Thymus (tissue), 14 donors: ENCODE measurements at places on chromosomes 5 and 9. TPM values are rescaled to one million over a fixed set of nuclear protein-coding genes. Genes with fewer than 3 reads are reported as not detected.
A peak's percentile ranks its signal among the peaks of the same experiment; 100 is the strongest.

Gene KCNV2
- polyA plus RNA-seq, result not detected

Gene MCCC2
- 23.5 TPM for polyA plus RNA-seq

GRCh38 chr9:116096046-116096445 lies 57.5 kb upstream of the PAPPA start:
- no peaks in the 10 kb centered on the region for H3K27me3 ChIP-seq
- H3K4me1 ChIP-seq, result no peaks in the 10 kb centered on the region
- H3K27ac ChIP-seq, result no peak overlapping the region
- DNase-seq, result no peak
- H3K36me3 ChIP-seq, result no peaks in the 10 kb centered on the region
- no peak overlapping the region for H3K4me3 ChIP-seq

DNA sequence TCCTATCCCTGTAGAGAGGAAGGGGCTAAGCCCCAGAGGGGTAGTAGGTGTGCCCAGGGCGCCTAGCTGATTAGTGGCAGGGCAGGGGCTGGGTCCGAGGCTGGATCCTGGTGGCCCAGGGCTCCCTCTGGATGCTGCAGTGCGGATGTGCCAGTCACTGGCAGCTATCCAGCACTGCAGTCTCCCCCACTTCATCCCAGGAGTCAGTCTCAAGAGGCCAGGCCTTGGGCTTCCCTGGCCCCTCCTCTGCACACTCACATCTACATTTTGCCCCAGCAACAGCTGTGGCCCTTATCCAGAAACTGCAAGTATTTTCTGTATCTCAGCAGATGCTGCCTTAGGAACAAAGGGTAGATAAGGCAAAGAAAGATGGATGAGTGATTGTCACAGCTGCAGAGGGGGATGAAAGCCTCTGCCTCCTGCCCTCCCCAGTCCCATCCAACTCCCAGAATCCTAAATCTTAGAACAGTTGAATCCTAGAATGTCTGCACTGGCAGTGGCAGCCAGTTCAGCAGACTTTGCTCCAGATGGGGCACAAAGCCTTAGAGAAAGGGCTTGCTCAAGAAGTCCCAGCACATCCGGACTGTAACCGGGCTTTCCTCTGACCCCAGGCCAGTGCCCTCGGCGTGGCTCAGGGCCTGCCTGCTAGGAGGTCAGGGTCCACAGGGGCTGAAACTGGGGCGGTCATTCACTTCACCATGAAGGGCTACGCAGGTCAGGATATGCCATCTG lies 1.6 kb downstream of the ANXA6 start:
- no peak for DNase-seq
- H3K36me3 ChIP-seq, result peaks cover 21% of the 10 kb centered on the region
- H3K27me3 ChIP-seq, result no peaks in the 10 kb centered on the region
- H3K4me1 ChIP-seq, result peaks cover 55% of the 10 kb centered on the region
- H3K4me3 ChIP-seq, result peak overlapping the region; percentile 93
